NCI-H1417 (cell line): ENCODE measurements at places on chromosomes 1 and 21.

- no peak for DNase-seq
These were observed 83.5 kb upstream of the HMCN1 start for GRCh38 chr1:185650602-185651230.

GRCh38 chr1:170164103-170164763 is 18.5 kb downstream of the NTMT2 start:
- DNase-seq: no peak

DNA sequence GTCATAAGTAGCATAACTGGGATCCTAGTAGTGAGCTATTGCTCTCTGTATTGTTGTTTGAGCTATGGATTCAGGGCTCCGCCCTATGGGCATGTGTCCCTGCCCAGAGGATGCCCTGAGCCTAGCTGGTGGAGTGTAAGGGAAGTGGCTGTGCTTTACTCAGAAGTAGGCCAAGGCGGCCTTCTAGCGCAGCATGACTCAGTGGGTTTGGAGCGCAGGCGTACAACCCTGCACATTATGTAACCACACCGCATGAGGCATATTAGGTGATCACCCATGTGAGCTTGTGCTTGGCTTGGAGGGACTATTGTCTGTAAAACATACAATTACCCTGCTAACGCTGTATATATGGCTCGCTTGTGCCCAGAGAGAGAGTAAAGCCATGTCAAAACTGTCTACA is 11.1 kb upstream of the UBE2U start:
- DNase-seq: no peak

DNA sequence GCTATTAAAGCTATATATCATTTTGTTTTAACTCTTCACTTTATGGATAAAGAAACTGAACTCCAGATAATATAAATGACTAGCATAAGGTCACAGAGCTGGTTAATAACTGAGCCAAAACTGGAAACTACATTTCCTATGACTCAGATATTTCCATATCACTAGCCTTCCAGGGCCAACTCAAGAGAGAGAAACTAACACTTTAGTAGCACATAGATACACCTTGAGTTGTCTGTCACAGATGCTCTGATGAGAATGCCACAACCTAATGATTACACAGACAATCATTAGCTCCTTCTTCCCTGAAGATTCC is 40.7 kb downstream of the NME7 start:
- DNase-seq: no peak

- DNase-seq: no peak
These were observed 22.8 kb downstream of the LACTBL1 start for GRCh38 chr1:22949822-22950331.

DNA sequence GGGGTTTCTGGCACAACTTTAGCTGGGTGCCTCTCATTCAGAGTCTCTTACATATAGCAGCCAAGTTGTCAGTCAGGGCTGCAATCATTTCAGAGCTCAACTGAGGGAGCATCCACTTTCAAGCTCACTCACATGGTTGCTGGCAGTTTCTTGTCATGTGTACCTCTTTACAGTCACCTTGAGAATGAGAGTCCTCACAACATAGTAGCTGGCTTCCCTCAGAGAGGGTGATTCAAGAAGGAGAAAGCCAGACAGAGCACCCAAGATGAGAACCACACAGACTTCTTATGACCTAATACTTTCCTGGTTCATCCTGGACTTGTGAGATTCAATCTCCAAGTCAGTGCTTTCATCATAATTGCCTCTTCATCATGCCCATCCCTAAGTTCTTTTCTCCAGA is 57.2 kb downstream of the DPT start:
- DNase-seq: no peak

DNA sequence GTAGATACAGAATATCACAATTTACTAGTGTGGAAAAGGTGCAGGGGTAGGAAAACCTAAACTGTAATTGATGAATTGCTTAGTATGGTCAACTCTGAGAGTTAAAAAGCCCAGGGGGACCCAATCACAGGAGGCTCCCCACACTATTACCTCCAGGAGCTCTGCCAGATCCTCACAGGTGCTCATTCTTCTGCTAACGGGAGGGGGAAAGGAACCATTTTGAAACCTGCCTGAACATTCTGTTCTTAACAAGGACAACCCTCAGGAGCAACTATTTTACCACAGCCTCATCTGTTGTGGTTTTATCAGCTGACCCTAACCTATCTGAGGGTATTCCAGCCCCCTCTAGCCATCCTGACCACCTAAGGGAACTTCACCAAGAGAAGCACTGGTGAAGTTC is 19.1 kb downstream of the PDIK1L start:
- DNase-seq: no peak

- no peak for DNase-seq
These were observed 129.8 kb upstream of the PALMD start for GRCh38 chr1:99516141-99516540.

- DNase-seq: no peak
These were observed 4.3 kb downstream of the CAMK1G start for GRCh38 chr1:209587789-209588188.

GRCh38 chr1:235329139-235329902 is 951 bp downstream of the GGPS1 start:
- peak; percentile 22 for DNase-seq

- DNase-seq: no peak
These were observed 5.2 kb downstream of the HES3 start for GRCh38 chr1:6248932-6249738.

DNA sequence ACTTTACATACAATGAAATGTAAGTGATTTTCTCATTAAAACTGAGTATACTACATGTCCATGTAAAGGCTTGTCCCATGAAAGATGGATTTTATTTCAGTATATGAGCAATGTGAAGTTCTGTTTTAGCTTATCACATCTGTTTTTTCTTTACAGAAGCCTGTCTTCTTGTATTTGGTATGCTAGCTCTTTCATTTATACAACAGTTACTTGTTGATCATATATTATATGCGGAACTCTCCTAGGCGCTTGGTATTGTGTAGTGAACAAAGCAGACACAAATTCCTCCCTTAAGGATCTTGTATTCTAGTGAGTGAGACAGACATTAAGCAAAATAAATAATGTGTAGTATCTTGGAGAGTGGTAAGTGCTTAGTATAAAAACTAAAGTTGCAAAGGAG is 10.6 kb downstream of the MAP3K21 start:
- DNase-seq: no peak

DNA sequence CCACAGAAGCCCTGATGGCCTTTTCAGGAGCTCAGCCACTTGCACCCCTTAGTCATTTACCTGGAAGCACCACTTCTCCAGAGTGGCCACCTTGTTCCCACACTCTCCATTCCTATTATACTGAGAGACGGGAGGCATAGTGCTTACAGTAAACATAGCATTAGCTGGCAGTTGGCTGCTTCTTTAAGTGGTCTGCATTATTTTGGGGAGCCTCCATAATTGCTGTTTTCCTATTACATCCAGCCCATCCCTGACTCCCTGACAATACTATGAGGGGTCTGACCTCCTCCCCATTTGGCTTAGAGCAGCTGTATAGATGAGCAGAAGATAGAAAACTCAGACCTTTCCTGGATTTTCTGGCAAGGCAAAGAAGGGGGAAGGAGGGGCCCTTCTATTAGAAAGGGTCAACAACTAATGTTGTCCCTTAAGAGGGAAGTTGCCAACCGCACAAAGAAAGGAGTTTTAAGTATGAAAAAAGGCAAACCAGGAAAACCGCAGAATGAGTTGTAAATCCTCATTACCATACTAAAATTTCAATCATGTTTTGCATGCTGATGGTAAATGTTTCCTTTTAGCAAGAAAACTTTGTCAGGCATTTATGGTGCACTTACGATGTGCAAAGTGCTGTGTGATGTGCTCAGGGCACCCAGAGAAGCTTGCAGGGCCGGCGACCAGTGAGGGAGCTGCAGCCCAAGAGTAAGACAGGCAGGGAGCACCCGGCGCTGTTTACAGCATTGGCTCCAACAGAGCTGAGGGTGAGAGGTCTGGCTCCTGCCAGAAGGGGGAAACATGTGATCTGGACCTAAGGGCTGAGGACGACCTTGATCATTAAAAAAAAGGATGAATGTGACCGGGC is 167.3 kb downstream of the ZZZ3 start:
- no peak for DNase-seq

GRCh38 chr1:58879464-58879863 is 95.6 kb upstream of the JUN start:
- no peak for DNase-seq

DNA sequence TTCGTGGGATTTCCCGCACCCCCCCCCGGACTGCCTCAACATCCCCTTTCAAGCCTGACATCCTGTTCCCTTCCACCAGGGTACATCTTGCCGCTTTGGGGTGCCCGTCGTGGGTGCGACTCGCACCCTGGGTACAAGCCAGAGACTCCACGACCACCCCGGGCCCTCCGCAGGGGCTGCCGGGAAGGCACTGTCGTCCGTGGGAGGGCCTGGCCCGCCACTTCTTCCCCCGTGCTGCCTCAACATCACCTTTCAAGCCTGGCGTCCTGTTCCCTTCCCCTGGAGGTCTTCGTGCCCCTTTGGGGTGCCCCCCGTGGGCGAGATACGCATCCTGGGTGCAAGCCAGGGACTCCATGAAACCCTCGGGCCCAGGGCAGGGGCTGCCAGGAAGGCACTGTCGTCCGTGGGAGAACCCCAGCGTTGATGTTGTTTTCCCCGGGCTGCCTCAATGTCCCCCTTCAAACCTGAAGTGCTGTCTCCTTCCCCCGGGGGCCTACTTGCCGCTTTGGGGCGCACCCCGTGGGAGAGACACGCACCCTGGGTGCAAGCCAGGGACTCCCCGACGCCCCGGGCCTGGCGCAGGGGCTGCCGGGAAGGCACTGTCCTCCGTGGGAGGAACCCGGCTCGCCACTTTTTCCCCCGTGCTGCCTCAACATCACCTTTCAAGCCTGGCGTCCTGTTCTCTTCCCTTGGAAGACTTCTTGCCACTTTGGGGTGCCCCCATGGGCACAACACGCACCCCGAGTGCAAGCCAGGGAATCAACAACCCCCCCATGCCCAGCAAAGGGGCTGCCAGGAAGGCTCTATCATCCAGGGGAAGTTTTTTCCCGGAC is 138.6 kb downstream of the LIPI start:
- DNase-seq: no peak

GRCh38 chr1:108050911-108051629 is 86.1 kb upstream of the VAV3 start:
- no peak for DNase-seq

- DNase-seq: no peak
These were observed 321.3 kb upstream of the USP24 start for GRCh38 chr1:55536545-55536865.

GRCh38 chr1:53081384-53082066 is 19.5 kb downstream of the PODN start:
- no peak for DNase-seq

DNA sequence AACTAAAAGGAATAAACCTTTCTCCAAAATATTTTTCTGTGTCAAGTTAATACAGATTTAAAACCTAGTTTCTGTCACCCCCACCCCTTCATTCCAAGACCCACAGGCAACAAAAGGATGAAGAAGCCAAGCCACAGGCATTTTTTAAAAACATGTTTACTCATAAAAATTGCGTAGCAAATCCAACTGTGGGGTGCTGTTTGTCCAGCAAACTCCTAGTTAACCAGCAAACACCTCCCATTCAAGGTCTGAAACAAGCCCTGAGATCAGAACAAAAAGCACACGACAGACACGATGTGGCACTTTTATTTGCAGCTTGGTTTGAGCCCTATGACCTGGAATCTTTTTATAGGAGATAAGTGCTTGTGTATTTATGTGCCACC is 149.9 kb upstream of the CAMK1G start:
- DNase-seq: no peak

- DNase-seq: no peak
These were observed 55.3 kb upstream of the PRELP start for GRCh38 chr1:203420263-203420662.

DNA sequence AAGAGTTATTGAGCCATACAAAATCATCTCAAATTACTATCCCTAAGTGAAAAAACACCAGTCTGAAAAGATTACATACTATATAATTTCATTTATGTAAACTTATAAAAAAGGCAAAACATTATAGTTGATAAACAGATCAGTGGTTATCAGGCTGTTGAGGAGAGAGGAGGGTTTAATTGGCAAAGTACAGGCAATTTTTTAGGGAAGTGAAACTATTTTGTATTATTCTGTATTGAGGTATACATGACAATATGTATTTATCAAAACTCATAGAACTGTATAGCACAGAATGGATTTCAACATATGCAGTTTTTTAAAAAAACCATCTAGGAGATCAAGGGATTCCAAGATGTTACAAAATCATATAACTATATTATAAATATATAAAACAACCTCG is 403.7 kb downstream of the LTN1 start:
- DNase-seq: no peak

- DNase-seq: peak; percentile 22
These were observed 81.5 kb downstream of the NDUFS5 start for GRCh38 chr1:39107341-39108290.

GRCh38 chr1:72777918-72778317 is 495.6 kb upstream of the NEGR1 start:
- no peak for DNase-seq

- DNase-seq: no peak
These were observed 18.9 kb upstream of the TMEM54 start for GRCh38 chr1:32919811-32920733.

DNA sequence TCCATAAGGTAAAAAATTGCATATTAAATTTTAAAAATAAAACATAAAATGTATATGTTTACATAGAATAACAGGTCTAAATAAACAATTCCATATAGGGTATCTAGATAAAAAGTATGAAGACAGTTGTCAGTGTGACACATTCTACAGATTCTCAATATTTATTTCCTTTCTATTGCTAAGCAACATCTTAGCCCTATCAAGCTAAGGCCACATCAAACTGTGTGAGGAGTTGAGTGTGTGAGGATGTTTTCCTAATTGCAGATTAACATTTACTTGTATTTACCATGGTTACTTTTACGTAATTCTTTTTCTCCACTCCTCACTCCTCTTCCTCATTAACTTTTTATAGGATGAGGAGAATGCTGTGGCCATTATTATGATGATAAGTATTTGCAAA is 41.9 kb upstream of the MCOLN3 start:
- no peak for DNase-seq
